ENCODE measurements at places on chromosomes 1 and 21. TPM values are rescaled to one million over a fixed set of nuclear protein-coding genes. Genes with fewer than 3 reads are reported as not detected.
A peak's percentile ranks its signal among the peaks of the same experiment; 100 is the strongest.

- DNase-seq: peak; percentile 40
Observed at GRCh38 chr21:24759348-24760075, 847.8 kb downstream of the MRPL39 start.

DNA sequence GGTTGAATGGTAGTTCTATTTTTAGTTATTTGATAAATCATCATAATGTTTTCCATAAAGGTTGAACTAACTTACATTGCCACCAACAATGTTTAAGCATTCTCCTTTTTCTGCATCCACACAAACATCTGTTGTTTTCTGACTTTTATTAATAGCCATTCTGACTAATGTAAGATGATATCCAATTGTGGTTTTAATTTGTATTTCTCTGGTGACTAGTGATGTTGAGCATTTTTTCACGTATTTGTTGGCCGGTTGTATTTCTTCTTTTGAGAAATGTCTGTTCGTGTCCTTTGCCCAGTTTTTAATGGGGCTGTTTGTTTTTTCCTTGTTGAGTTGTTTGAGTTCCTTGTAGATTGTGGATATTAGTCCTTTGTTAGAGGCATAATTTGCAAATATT, 24.6 kb upstream of the SLC35F3 start:
- peak; percentile 85 for DNase-seq

PCP4L1 gene
- not detected for total RNA-seq

CACHD1 gene
- 6.6 TPM for total RNA-seq

- DNase-seq: no peak
Observed at GRCh38 chr21:46116189-46116775, 18.4 kb downstream of the COL6A2 start.

DNA sequence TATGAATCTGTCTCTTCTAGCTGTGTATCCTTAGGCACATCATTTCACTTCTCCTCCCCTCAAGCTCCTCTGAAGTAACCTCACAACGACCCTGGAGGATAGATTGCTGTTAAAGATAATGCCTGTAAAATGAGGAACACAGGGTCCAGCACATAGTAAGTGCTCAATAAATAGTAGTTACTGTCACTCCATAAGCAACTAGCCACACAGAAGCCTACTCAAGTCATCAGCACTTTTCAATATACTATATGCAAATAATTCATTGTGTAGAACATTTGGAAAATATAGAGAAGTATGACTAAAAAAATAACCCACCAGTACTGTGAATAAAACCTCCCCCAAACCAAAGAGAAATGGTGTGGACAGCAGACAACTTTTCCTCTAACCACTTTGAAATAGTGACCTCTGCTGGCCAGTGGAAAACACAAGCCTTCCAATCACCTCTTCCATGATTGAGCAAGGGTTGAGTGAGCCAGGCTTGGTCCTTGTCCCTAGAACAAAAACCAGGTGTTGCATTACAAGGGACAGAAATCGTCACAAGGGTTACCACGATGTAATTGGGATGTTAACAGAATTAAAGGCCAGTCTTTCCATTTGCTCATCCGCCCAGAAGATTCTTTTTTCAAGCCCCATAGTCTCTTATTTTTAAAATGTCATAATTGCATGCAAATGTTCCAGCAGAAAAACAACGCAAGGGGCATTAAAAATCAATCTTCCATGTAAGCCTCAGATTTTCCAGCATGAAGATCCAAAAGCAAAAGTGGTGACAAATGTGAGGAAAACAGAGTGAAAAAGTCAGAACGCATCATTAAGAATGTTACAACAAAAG, 15.7 kb upstream of the GLIS1 start:
- peak; percentile 82 for DNase-seq

DNA sequence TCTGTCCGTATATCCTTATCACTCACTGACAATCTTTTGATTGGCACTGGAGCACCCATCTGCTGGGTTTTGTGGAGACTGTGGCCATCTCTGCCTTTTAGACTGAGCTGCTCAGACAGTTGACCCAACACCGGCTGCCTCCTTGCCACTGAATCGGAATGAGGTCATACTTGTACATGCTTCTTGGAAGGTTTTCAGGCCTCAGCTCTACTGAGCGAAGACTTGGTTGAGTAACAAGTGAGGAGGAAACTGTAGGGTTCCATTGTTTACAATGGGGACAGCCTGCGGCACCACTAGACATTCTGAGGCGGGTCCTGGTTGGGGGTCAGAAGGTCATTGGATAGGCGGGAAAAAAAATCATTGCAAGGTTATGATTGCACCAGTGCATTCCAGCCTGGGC, 320.3 kb downstream of the KIF26B start:
- no peak for DNase-seq

HUNK gene
- not detected for total RNA-seq

ALX3 gene
- total RNA-seq: not detected

RBM11 gene
- total RNA-seq: 2.1 TPM

SIPA1L2 gene
- 9.8 TPM for total RNA-seq

GREM2 gene
- not detected for total RNA-seq

- DNase-seq: no peak
Observed at GRCh38 chr1:53447413-53447812, 11.8 kb upstream of the DMRTB1 start.

DNA sequence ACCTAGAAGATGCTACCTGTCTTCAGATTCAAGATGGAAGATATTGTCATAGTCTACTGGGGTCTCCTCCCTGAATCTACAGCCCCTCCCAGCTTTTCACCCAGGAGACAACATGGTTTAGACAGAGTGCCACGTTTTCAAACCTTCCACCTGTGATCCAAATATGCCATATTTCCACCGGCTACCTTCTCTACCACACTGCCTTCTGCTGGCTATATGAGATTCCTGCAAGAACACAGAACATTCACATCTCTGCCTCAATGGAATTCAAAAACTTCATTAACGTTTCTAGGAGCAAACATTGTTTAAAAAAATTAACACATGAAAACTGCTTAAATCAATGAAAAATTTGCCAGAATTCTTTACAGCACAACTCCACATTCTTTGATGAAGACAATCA, 12.9 kb upstream of the LELP1 start:
- DNase-seq: peak; percentile 56

TRIM45 gene
- 3.1 TPM for total RNA-seq

DNA sequence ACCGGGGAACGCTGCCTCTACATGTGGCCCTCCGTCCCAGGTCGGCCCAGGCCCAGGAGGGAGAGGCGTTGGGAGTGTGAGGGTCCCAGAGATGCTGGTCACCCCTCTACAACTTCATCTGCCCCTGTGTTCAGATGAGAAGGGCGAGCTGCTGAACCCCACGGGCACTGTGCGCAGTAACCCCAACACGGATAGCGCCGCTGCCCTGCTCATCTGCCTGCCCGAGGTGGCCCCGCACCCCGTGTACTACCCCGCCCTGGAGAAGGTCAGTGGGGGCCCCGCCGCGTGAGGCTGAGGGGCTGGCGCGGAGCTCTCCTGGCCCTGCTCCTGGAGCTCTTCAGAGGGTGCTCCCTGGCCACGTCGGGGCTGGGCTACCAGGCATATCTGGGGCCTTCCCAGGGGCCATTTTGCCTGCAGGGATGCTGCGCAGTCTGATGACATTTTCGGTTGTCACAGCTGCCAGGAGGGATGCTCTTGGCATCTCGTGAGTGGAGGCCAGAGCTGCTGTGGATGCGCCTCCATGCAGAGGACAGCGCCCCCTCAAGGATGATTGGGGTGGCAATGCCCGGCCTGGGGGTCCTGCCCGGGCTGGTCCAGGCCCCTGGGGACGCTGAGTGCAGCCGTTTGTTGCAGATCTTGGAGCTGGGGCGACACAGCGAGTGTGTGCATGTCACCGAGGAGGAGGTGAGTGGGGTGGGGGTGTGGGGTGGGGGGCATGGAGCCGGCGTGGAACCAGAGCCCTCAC, 68.6 kb downstream of the PIK3CD start:
- DNase-seq: no peak

DNA sequence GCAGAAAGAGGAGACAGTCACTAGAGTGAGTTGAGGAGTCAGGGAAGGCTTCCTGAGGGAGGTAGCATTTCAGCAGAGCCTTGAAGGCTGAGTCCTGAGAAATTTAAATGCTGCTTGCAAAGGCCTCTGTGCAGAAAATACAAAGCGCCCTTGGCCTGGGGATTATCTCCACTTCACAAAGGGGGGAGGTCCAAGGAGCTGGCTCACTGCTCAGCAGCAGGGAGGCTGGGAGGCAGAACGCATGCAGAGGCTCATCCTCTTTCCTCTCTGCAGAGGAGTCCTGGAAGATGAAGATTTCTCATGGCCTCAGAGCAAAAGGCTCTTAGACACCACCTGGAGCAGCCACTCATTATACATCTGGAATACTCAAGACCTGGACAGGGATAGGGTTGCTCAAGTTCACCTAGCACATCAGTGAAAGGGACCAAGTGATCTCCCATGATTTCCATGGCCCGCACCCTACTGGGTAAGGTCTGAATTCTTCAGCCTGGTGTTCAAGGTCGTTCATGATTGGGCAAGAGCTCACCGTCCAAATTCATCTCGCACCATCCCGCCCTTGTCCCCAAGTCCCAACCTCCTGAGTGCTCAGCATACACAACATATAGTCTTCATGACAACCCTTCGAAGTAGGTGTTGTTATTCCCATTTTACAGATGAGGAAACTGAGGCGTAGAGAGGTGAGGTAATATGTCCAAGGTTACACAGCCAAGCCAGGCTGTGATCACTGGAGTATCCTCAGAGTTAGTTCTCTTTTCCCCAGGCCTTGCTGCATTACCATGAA, 9.0 kb downstream of the SLC1A7 start:
- no peak for DNase-seq

GRCh38 chr1:72649211-72649888, 367.0 kb upstream of the NEGR1 start:
- DNase-seq: no peak

- DNase-seq: no peak
Observed at GRCh38 chr1:186629341-186629740, 50.9 kb downstream of the PTGS2 start.

- DNase-seq: peak; percentile 97
Observed at GRCh38 chr1:115134850-115135480, 45.7 kb upstream of the TSPAN2 start.

GRCh38 chr1:169493251-169493650, 7.5 kb upstream of the SLC19A2 start:
- DNase-seq: no peak

GRCh38 chr1:9442278-9442846, 96.9 kb upstream of the SLC25A33 start:
- DNase-seq: no peak

DNA sequence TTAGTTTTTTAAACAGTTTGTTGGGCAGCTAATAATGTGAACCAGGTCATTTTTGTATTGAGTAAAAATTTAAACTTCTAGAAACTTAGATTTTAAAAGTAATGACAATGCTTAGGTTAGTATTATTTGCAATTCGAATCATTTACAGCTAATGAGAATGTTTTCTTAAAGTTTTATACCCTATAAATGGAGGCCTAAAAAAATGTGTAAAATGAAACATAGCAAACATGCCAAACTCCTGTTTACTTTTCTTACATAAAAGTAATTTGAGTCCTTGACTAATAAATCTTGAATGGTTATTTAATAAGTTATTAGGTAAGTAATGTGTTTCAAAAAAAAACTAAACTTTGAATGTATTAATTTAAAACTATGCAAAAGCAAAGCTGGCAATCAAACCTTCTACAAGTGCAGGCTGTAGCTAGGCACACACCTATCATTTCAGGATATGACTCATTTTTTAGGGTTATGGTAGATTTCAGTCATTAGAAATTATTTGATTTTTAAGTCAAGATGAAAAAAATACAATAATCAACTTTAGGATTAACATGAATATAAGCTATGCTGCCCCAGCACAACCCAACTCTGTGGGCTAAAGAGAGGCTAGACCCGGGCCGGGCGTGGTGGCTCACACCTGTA, 41.5 kb downstream of the CLSTN1 start:
- peak; percentile 37 for DNase-seq
